Activated naive CD4-positive, alpha-beta T cell (primary cell): ENCODE measurements at places on chromosomes 16 and 17.

GRCh38 chr16:69444873-69445517, 20.6 kb downstream of the CYB5B start:
- DNase-seq = no peak

- DNase-seq = no peak
These were observed 632 bp upstream of the RTN4RL1 start for GRCh38 chr17:2025622-2026309.

- DNase-seq = no peak
These were observed 60.4 kb downstream of the BAIAP2 start for GRCh38 chr17:81095383-81095762.

DNA sequence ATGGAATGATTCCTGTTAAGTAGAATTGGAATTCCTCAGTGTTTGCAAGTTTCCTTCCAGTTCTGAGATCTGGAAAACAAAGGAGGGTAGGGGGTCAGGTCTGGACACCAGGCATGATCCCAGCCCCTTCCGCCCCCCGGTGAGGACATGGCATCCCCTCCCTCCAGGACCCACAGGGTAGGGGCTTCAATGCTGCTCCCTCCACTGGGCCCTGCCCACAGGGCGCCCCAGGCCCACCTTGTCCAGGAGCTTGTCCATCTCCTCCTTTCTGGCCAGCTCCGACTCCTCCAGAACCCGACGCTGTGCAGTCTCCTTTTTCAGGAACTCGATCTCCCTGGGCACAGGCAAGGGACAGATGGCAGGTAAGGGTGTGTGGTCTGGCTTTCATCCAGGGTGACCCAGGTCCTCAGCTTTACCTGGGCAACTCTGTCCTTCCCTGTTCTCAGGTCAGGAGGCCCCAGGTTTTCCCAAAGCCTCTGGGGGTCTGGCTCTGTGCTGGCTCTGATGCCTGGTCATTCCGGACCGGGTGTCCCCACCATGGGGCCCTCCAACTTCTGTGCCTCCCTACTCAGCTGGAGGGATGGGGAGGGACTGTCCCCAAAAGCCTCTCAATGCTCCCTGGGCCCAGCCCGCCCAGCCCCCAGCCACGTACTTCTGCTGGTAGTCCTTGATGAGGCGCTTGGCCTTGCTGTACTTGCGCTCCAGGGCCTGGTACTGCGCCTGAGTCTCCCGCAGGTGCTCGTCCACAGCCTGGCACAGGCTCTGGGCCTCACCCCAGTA, 5.5 kb upstream of the SAMD14 start:
- DNase-seq = no peak

DNA sequence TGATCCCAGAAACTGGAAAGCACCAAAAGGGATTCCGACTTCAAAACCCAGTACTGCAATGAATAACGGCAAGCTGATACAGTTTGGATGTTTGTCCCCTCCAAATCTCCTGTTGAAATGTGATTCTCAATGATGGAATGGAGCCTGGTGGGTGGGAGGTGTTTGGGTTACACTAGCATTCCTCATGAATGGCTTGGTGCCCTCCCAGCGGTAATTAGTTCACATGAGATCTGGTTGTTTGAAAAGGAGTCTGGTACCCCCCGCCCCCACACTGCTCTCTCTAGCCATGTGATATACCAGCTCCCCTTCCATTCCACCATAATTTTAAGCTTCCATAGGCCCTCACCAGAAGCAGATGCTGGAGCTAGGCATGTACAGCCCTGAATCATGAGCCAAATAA, 40.1 kb downstream of the RANBP10 start:
- no peak for DNase-seq

DNA sequence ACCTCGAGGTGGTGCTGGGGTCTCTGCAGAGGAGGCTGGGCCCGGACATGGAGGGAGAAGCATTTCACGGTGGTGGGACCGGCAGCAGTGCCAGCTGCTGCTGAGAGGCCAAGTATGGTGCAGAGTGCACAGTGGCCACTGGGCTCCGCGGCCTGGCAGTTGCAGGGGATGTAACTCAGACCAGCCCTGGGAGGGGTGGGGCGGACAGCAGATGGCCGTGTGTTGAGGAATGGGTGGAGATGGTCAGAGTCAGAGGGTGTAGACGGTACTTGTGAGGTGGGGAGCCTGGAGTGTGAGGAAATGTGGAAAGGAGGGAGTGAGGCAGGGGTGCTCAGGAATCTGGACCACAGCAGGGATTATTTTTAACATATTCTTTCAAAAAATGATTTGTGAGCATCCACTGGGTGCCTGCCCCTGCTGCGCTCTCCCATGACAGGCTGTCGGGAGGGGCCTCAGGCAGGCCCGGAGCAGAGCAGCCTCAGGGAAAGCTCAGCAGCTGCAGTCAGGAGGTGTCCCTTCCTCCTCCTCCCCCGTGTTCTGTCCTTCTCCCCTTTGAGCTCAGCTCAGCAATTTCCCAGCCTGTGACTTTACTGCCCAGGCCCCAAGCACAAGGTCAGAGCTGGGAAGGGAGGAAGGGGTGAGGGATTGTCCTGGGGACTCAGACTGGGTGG, 113.1 kb downstream of the RAP1GAP2 start:
- no peak for DNase-seq

DNA sequence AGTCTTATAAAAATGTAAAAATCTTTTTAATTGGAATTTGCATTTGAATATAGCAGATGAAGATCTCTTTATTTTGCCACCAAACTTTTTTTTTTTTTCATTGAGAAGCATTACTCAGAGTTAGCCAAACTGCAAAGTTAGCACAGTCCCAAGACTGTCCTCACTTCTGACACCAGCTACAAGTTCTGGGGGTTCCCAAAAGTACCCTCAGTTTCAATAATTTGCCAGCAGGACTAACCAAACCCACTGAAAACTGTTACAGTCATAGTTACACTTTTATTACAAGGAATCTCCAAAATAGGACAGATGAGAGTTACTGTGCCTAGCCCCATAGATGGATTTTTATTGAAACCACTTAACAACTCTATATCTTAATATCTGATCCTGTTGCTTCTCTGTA, 144.1 kb downstream of the CHD9 start:
- no peak for DNase-seq

DNA sequence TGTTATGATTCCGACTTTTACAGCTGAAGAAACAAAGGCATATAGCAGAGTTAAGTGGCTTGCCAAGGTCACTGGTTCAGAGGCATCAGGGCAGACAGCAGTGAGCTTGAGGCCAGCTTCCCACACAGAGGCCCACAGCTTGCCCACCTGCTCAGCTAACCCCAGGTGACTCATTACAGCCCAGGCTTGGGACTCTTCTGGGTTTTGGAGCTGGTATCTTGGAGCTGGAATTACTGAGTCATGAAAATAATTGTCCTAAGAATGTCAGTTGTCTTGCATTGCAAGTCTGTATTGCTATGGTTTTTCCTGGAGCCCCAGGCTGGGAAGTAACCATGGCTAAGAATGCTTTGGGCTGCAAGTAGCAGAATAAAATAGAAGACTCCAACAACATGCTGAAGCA, 32.4 kb upstream of the IRX3 start:
- no peak for DNase-seq

GRCh38 chr17:51947160-51947735, 211.3 kb downstream of the CA10 start:
- DNase-seq = no peak

DNA sequence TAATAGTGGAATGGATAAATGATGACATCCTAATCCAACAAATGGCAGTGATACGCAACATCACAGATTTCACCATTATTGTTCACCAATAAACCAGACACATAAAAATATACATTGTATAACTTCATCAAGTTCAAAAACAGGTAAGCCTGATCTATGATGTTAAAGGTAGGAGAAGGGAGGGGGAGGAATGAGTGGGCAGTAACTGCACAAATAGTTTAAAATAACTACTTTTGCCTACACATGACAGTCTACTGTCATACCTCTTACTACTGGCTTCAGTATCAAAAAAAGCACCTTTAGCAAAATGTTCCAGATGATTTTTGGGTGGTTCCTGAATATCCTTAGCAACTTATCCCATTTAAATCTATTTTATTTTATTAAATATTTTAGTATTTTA, 28.8 kb downstream of the CHCT1 start:
- no peak for DNase-seq

- DNase-seq = no peak
These were observed 177.2 kb downstream of the CDH8 start for GRCh38 chr16:61858988-61859387.

DNA sequence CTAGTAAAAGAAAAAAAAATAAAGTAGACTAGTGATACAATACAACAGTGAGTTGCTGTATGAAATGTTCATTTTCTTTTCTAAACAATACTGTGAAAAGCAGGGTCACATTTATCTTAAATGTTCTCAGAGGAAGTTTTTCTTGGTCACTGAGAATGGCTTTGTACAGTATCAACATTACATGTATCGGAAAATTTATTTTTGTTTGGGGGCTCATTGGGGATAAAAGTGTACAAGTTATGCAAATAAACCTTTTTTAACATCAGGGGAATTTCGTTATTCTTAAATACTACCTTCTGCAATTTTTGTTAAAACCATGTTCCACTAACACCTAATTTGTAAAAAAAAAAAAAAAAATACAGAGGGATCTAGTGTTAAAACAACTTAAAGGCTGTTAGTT, 8.7 kb upstream of the ZNF594 start:
- no peak for DNase-seq

- no peak for DNase-seq
These were observed 19.9 kb downstream of the MIS12 start for GRCh38 chr17:5506307-5506706.

GRCh38 chr17:76156662-76156991, 15.6 kb upstream of the FOXJ1 start:
- no peak for DNase-seq

GRCh38 chr16:13331918-13332317, 430.5 kb downstream of the SHISA9 start:
- no peak for DNase-seq

GRCh38 chr16:63289834-63290460, 1253.7 kb upstream of the CDH8 start:
- no peak for DNase-seq

- DNase-seq = no peak
These were observed 152.5 kb downstream of the VPS53 start for GRCh38 chr17:562174-562573.

DNA sequence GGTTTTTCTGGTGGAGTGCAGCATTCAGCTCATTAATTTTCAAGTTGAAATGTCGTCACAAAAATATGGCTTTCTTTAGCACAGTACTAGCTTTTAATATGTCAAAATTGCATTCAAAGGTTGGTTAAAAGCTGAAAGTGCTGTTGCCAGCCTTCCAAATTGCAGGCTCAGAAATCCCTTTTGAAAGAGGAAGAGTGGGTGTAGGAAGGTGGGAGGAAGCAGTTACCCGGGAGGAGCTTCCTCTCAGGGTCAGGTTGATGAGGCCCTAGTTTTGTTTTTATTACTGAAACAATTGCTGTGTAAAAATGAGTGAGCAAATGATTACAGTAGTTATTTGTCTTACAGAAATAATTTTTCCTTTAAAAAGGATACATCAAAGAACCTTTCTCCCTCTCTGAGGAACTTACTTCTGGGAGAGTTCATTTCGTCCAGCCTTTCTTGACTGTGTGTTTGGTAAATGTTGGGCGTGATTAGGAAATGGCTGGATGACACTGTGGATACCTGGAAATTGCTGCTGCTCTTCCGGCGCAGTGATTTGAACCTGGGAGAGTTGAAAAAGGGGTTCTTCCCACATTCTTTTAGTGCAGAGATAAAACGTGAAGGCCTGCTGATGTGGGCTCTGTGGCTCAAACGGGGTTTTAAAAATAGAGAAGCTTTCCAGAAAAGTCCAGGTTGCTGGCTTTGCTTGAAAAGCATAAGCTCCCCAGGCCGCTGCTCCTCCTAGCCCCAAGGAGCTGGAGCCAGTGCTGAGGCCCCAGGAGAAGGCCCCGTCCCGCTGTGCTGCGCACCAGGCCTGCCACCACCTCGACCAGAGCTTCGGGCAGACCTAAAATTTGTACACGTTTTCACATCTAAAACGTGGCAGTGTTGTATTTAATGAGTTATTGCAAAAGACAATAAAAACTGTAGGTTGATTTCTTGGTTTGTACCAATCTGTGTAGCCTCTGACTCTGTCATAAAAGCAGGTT, 41.7 kb downstream of the SEC14L1 start:
- DNase-seq = no peak

DNA sequence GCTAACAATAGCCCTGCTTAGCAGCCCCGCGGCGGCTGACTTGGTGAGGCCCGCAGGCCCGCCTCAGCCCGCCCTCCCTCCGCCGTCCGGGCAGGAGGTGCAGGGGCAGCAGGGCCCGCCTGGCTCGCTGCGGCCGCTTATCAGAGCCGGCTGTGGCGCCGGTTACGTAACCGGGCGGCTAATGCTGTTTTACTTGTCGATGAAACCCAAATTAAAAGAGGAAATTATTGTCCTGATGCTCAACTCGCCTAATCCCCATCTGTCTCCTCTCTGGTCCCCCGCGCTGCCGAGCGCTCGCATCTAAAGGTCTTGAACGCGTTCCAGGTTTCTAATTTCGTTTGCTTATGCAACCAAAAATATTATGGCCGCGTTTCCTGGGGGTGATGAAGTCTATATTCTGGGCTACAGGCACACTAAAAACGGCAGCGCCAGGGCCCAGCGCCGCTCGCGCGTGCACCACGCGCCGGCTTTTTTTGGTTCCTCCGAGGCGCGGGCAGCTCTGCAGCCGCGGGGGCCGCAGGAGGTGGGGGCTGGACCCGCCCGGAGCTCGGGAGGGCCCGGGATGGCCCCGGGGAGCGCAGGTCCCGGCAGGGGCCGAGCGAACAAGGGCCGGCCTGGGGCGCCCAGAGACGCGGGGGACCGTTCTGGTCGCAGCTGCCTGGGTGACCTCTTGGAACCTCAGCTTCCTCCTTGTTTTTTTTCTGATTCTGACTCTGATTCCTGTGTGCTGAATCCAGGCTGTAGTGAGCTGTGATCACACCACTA, 65.2 kb upstream of the TOB1 start:
- peak; percentile 49 for DNase-seq

DNA sequence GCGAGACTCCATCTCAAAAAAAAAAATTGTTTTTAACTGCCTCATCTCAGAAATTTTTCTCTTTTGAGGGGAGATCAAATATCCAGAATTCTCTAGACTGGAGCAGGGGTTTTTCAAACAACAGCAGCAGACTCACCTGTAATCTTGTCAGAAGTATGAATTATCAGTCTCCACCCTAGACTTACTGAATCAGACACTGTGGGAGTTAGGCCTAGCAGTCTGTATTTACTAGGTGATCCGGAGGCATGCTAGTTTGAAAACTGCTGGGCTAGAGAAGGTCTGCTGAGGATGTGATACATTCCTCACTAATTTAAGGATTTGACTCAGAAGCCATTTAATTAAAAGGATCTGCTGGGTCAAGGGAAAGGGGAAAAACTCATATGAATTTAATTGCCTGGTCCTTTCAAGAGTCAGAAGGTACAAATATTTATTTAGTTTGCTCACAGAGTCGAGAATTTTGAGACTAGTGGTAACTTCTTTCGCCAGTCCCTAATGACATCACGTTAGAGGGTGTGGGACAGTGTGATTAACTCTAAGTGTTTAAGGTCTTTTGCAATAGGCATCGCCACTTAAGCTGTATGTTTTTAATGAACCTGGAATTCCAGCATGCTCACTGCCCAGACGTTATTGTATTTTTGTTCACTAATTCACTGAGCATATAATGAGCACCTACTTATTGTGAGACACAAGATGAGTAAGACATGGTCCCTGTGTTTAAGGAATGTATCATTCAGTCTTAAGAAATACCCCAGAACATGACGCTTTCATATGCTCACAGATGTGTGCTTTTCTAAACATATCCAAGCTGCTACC, 14.2 kb downstream of the ATP6V0A1 start:
- no peak for DNase-seq

- DNase-seq = peak; percentile 34
These were observed 9.5 kb downstream of the FOXF1 start for GRCh38 chr16:86519649-86520316.
